Smooth muscle cell of the umbilical artery (primary cell): ENCODE measurements at places on chromosomes 4 and X. TPM values are rescaled to one million over a fixed set of nuclear protein-coding genes. Genes with fewer than 3 reads are reported as not detected.

The ZC4H2 gene
- total RNA-seq, result 3.5 and 3.9 TPM in 2 replicates

The XAGE2 gene
- not detected in 2 replicates for total RNA-seq

The NUDT11 gene
- total RNA-seq, result 8.0 and 10.7 TPM in 2 replicates

The CT45A3 gene
- not detected in 2 replicates for total RNA-seq

The SYTL4 gene
- 6.7 and 35.9 TPM in 2 replicates for total RNA-seq

The SPANXN3 gene
- total RNA-seq, result not detected in 2 replicates

The LGI2 gene
- total RNA-seq, result under 0.01 TPM in 1 of 2 replicates, not detected in the other
